ENCODE measurements at places on chromosomes 6 and 20.

DNA sequence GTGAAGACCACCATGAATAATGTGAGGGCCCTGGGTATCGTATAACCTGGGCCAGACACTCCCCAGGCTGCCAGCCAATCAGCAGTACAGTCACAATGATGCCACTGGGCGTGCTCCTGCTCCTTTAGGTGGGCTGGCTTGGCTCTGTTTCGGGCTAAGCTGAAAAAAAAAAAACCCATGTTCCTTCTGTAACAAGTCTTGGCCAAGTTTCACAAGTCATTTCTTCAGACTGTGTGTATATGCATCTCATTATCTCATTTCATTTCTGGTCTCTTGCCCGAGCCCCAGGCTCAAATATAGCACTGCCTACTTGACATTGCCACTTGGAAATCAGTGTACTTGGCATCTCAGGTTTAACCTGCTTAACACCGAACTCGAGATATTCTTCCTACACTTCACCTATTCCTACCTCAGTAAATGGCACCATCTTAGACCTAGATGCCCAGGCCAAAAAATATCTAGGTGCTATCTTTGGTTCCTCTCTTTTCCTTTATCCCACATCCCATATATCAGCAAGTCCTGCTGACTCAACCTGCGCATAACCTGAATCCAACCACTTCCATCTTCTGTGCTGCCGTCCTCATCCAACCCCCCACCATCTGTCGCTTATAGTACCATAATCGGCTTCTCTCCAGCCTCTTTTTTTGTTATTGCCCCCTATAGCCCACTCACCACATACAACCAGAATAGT, 1.8 kb downstream of the UQCC2 start:
- no peak for DNase-seq

DNA sequence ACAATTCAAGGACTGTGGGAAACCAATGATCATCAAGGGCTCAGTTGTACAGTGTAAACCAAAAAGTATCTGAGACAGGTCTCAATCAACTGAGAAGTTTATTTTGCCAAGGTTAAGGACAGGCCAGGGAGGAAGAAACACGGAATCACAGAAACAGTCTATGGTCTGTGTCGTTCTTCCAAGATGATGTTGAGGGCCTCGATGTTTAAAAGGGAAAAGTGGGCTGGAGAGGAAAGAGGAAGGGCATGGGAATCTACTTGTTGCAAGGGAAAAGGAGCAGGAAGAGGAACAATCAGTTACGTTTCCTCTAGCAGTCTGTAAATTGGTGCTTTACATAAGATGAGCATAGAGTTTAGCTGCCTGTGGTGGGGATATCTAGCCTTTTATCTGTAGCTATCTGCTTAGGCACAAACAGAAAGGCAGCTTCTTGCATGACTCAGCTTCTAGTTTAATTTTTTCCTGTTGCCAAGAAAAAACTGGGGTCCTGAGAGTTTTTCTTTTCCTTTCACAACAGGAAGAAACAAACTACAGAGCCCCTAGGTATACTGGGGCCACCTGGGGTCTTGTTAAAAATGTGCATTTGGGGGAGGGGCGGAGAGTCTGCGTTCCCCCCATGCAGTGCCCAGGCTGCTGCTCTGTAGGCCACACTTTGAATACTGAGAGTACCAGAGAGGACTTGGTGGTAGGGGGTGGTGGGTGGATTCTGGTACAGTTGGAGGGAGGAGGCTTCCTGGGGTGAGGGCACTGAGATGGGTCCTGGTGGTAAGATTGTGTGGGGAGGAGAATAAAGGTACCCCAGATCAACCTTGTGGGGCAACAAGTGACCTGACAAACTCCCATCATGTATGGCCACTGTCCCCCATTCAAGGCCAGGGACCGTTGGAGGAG, 35.3 kb upstream of the EZR start:
- no peak for DNase-seq

DNA sequence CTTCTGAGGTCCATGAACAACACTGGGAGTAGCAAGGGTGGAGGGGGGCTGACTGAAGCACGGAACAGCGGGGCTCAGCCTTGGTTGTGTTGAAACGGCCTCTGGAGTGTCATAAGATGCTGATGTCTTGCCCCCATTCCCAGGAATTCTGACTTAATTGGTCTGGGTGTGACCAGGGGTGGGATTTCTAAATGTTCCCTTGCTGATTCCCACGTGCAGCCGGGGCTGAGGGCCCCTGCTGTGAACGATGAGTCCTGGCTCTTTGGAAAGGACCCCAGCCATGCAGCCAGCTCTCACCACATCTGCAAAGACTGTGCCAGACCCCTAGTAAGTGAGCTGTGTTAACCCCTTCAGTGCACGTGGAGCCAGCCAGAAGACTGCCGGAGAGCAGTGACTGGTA, 28.6 kb upstream of the FAM50B start:
- DNase-seq, result no peak

- peak; percentile 17 for DNase-seq
Measured at GRCh38 chr6:73652637-73653570, 888 bp downstream of the SLC17A5 start.

DNA sequence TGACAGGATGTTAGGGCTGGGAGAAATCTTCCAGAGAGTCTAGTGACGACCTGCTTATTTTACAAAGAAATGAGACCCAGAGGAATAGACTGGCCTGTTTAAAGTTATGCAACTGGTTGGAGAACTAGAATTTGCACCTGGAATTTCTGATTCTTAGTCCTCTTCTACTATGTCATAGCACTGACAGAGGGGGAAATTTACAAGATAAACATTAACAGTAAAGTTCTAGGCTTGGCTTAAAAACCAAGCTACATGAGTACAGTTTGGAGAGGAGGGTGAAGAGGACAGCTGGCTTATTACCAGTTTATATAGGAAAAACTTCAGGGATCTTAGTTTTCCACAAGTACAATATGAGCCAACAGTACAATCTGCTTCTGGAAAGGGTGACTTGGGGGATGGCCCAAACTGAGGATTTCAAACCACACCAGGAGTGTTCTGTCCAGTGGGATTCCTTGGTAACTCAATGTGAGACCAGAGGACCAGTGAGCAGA, 269.6 kb downstream of the CD109 start:
- no peak for DNase-seq

DNA sequence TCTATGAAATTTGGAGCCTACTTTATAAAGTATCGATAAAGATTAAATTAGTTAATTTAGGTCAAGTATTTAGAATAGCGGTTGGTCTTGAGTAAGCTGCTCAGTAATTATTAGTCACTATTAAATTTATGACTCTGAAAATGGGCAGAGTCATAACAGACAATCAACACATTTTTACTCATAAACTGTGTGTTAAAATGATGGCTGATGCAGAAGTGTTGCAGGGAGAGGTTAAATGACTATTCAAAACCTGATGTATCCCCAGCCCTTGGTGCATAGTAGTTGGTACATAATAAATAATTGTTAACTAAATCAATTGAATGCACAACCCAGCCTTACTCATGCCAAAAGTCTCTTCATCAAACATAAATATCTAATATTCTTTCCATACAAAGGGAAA, 30.6 kb downstream of the HIVEP2 start:
- DNase-seq, result no peak

DNA sequence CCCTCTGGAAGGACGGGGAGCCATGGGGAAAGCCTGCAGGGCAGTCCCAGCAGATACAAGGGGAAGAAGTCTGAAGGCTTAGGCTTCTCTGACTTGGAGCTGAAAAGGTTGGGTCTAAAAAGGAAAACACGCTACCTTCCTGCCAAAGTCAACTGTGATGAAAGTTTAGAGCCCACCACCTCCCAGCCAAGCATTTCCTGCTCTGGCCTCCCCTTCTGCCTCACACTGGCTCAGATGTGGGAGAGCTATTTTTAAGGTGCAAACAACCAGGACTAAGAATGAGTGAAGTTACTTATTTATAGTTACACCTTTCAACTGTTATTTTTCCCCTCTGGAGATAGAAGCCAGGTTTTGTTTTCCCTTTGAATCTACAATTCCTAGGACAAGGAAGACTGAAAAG, 21.2 kb downstream of the NEDD9 start:
- DNase-seq, result no peak

GRCh38 chr6:19535351-19535750, 301.8 kb upstream of the ID4 start:
- no peak for DNase-seq

DNA sequence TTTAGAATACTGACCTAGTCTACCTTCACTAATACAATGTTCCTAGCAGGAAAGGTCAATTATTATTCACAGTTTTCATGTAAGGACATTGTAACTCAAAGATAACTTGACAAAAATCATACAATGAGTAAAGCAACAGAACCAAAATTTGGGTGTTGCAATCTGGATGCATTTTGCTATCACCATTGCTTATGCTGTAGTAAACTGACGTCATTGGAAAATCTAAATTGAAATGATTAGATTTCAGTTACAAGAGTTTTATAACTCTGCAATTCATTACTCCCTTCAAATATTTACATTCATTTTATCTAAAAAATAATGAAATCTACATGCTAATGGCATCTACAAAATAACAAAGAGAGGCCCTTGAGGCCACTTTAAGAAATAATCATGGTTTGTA, 147.0 kb downstream of the TENT5A start:
- DNase-seq, result no peak

- no peak for DNase-seq
Measured at GRCh38 chr6:13229205-13230085, 98.9 kb downstream of the TBC1D7 start.

DNA sequence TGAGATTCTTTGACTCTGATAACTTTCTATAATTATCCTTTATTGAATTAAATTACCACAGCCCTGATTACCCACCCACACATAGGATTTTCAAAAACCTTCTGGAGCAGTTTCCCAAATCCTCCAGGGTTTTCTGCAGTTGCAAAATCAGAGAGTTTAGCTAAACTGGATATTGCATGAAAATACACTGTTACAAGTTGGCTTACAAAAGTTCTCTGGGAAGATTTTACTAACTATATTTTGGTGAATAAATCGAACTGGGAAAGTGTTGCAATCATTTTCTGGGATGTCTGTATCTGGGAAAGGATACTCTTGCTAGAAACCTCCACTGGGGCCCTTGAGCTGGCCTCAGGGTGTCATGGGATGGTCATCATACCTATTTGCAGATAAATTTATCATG, 97.6 kb upstream of the STMND1 start:
- DNase-seq, result no peak

DNA sequence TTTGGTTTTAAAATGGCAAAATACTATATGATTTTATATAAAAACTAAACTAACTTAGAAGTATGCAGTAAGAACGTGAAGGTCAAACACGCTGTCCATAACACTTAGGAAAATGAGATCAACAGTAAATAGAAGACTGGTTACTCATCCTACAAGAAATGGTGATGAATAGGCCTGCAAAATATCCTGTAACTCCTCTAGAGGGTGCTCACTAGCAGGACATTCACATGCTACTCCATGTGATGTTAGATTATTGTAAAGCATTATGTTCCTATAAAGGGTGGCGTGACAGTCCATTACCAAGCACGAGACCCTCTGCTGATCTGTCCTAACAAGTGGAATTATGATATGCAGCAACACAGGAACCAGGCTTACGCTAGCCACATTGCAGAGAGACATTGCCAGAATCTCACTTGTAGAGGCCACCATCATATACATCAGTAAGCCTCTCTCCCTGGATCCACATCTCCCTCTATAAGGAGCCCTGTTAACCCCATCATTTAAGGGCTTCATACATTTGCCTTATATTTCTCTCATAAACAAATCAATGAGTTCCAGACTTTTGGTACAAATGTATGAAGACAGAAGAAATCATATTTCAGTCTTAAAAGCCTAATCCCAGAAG, 18.0 kb upstream of the DEFB129 start:
- DNase-seq, result no peak

DNA sequence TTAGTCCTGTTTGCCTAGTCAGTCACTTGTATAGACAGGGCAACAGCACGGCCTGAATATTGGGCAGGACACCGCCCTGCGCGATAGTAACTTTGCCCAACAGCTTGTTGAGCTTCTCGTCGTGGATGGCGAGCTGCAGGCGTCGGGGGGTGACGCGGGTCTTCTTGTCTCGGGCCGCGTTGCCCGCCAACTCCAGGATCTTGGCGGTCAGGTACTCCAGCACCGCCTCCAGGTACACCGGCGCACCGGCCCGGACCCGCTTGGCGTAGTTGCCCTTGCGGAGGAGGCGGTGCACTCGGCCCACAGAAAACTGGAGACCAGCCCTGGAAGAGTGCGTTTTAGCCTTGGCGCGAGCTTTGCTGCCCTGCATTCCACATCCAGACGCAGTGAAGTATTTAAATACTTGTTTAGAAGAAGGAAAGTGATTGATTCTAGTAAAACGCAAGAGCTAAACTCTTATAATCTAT, 92.8 kb upstream of the BTN3A2 start:
- no peak for DNase-seq

GRCh38 chr6:87728706-87729105, 26.7 kb upstream of the AKIRIN2 start:
- DNase-seq, result no peak

GRCh38 chr6:135985471-135985870, 134.0 kb downstream of the PDE7B start:
- no peak for DNase-seq

- DNase-seq, result no peak
Measured at GRCh38 chr6:135073756-135074393, 19.3 kb upstream of the HBS1L start.

DNA sequence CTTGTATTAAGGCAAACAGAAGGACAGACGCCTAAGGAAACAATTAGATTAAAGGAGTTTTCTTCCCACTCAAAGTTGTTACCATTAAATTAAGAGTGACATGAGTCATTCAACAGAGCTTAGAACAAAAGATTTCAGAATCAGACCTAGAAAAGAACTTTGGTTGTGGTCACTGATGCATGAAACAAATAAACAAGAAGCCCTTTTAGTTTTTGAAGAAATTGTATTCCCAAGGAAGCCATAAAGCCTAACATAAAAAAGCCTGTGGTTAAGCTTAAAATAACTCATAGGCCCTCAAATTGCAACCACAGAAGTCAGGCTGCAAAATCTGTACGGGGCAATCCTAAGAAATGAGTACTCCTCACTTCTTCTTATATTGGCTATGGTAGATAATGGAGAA, 17.9 kb upstream of the TRIM26 start:
- DNase-seq, result no peak

- no peak for DNase-seq
Measured at GRCh38 chr6:142009647-142010046, 123.1 kb upstream of the GJE1 start.

DNA sequence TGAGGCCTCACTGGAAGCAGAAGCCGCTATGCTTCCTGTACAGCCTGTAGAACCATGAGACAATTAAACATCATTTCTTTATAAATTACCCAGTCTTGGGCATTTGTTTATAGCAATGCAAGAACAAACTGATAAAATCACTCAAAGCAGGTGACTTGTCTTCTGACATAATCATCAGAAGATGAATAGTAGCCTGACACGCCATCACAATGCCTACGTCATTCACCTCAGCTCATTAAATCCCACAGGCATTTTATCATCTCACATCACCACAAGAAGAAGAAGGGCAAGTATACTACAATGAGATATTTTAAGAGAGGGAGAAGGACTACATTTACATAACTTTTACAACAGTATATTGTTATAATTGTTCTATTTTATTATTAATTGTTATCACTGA, 3.1 kb upstream of the CAP2 start:
- DNase-seq, result no peak

Data from stimulated activated CD4-positive, alpha-beta T cell treated with anti-CD3 and anti-CD28 coated beads, Interleukin-1b, Interleukin-23, amount 100 ng/mL, for 1 hour (primary cell).